Epithelial cell of proximal tubule (primary cell): ENCODE measurements at places on chromosomes 2 and 18. TPM values are rescaled to one million over a fixed set of nuclear protein-coding genes. Genes with fewer than 3 reads are reported as not detected.

GRCh38 chr2:184322615-184323014 is 275.7 kb upstream of the ZNF804A start:
- DNase-seq, result no peak

GRCh38 chr2:111238296-111238695 is 117.6 kb downstream of the BCL2L11 start:
- no peak for DNase-seq

The MEP1B gene
- total RNA-seq, result not detected in 2 replicates

DNA sequence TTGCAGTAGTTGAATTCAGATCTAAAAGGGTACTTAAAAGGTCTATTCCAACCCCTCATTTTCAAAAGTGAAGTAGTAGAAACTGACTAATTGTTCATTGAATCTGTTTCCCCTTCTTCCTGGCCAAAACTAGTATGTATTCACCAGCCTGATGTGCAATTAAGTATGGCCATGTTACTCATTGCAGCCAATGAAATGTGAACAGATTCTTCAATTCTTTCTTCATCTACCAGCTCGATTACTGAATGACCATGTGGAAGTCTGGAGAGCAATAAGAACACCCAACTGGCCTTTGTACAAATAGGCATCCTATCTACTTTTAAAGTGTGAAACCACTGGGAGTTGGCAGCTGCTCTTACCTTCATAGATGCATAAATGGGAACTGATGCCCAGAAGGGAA is 449.0 kb upstream of the ID2 start:
- no peak for DNase-seq

- DNase-seq, result no peak
Observed at GRCh38 chr2:41647468-41648050, 400.3 kb upstream of the PKDCC start.

DNA sequence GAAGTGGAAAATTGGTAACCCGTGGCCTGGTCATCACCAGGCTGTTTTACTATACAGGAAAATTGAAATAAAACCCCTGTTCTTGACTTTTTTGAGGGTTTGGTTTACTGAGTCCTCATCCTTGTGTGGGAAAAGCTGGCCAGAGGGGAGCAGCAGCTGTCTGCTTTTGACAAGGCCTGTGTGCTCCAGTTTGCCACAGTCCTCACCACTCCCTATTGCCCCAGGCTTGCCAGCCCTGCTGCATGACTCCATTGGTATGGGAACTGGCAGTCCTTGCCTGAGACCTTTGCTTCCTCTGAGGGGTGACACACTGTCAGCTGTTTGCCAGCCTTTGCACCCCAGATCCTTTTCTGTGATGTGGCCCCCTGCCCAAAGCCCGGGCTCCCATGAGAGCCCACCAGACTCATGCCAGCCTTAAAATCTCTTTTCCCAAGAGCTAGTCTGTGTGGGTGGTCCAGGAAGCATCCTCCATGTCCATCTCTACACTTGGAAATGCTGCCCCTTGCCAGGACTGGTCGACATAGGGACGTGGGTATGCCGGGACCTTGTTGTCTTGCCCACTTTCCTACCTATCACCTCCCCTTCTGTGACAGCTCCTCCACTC is 39.0 kb downstream of the GLI2 start:
- DNase-seq, result no peak

DNA sequence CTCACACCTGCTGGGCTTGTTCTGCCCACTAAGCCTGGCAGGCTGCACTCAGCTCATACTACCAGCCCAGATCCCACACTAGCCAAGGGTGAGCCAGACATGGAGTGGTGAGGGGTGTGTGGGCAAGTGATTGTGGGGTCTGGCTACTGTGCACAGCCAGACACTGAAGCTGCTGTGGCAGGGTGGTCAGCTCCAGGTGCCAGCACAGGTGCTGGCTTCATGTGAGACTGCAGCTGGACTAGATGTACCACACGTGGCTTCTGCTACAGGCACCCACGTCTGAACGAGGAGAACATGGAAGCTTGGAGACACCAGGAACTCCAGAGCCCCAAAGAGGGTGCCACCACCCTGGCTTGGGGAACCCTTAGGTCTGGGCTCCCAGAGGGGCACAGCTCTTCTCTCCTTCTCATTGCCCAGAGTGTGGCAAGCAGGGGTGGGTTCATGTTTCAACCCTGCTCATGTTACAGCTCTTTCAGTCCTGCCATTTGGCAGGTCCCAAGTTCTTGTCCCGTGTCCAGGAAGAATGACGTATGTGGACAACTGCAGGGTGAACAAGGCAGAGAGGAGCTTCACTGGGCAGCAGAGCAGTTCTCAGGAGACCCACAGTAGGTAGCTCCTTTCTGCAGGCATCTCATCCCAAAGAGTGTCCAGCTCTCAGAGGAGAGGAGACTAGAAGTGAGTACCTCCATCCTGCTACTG is 1624.2 kb upstream of the TMEFF2 start:
- DNase-seq, result no peak

The RGPD5 gene
- 7.6 and 7.7 TPM in 2 replicates for total RNA-seq

The SCN3A gene
- 0.52 and 0.94 TPM in 2 replicates for total RNA-seq

- DNase-seq, result no peak
Observed at GRCh38 chr2:105744909-105745853, at the start of gene NCK2. TSS of gene NCK2 (plus strand) at chr2:105744912. CDS start at chr2:105855064, 110,152 bp downstream.

GRCh38 chr2:506451-506850 is 170.8 kb downstream of the TMEM18 start:
- DNase-seq, result no peak

- peak; percentile 22 for DNase-seq
Observed at GRCh38 chr2:127525691-127526131, 578 bp downstream of the IWS1 start.

DNA sequence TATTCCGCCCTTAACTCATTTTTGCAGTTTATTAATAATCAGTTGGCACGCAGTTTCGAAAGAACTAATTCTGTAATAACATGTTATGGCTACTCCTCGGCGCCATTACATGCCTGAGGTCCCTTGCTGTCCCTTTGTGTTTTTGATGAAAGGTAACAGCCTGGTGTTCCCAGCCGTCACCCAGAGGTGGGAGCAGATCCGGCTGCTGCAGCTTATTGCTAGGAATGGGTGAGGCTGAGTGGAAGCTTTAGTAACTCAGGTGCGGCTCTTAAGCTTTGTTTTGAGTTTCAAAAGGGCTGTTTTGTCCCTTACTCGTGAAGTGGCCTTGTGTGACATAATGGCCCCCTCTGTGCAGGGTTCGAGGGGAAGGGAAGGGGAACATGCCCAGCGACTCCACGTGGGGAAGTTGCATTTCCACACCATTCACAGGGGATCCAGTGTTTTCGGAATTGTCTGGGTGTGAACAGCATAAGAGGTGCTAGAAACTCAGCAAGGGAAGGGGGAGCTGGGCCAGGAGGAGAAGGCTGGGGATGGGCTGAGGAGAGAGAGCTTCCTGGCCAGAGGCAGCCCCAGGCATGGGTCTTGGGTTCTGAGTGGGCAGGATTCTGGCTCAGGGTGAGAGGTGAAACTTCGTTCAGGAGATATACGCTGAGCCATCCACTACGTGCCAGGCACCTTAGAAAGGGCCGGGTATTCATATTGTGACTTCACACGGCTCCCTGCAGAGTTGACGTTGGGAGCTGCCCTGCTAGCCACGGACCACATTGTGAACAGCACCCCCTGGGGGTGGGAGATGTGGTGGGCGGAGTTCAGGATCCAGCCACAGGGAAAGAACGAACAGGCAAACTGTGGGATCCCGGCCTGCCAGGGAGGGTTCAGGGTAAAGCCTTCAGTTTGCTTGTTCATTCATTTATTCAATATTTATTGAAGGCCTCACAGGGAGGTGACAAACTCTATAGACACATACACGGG is 84.4 kb downstream of the TGOLN2 start:
- DNase-seq, result no peak

DNA sequence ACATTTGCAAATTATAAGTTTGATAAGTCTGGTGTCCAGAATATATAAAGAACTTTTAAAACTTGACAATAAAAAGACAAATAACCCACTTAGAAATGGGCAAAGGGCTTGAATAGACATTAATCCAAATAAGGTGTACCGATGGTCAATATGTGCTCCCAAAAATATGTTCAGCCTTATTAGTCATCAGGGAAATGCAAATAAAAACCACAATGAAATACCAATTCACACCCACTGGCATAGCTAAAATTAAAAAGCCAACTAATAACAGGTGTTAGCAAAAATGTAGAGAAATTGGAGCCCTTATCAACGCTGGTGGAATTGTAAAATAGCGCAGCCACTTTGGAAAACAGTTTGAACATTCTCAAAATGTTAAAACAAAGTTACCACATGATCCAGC is 79.0 kb upstream of the SCG2 start:
- no peak for DNase-seq

GRCh38 chr2:165224941-165225340 is 14.3 kb upstream of the SCN2A start:
- no peak for DNase-seq

- peak; percentile 98 for DNase-seq
Observed at GRCh38 chr18:77127769-77128671, 4.6 kb downstream of the MBP start.

The TRIM54 gene
- total RNA-seq, result 1.5 TPM in 1 of 2 replicates, not detected in the other

The PDE11A gene
- total RNA-seq, result 0.87 and 1.2 TPM in 2 replicates

GRCh38 chr2:77284353-77284752 is 237.8 kb downstream of the LRRTM4 start:
- no peak for DNase-seq

- no peak for DNase-seq
Observed at GRCh38 chr2:20567159-20567925, 83.6 kb downstream of the HS1BP3 start.

The RPRM gene
- not detected in 2 replicates for total RNA-seq

The PIK3C3 gene
- total RNA-seq, result 28.4 and 62.2 TPM in 2 replicates

The C1D gene
- total RNA-seq, result 29.8 and 34.5 TPM in 2 replicates

The NRP2 gene
- 30.4 and 36.5 TPM in 2 replicates for total RNA-seq

GRCh38 chr2:33530690-33531548 is 54.5 kb downstream of the RASGRP3 start:
- DNase-seq, result no peak

The CYS1 gene
- 5.9 and 20.8 TPM in 2 replicates for total RNA-seq

- peak; percentile 50 for DNase-seq
Observed at GRCh38 chr2:160582490-160583145, 89.0 kb upstream of the RBMS1 start.

The SFT2D3 gene
- total RNA-seq, result 5.7 and 6.7 TPM in 2 replicates

GRCh38 chr2:16032282-16033031 is 92.1 kb downstream of the MYCN start:
- no peak for DNase-seq

DNA sequence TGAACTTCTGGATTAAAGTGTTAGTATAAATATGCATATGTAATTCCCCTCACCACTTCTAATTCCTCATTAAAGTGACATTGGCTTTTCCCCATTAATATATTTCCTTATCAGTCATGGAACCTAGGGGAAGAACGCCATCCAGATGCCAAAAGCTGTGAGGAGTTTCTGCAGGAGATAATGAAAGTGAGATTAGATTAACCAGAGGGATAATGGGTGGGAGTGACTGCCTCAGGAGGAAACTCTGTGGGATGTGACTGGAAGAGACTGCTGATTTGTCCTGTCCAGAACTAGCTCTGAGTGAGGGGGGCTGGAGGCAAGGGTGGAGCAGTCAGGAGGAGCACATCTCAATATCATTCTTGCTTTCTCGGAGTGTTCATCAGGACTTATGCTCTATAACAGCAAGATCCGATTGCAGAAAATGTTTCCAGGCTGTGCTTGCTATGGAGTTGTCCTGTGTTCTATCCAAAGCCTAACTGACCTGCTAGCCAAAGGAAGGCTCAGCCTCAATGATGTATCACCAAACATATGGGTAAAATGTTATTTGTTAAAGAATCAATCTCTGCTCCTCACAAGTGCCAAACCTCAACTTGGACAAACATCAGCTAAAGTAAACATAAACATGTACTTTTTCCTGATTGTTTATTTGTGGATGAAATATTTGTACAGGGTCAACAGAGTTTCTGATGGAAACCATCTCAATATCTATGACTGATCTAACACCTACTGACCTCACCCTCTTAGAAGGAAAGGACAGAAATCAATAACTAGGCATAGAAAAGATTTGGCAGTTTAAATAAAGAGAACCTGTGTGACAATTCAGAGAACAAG is 118.5 kb downstream of the ASXL3 start:
- no peak for DNase-seq

The ST3GAL5 gene
- 3.8 and 8.7 TPM in 2 replicates for total RNA-seq

GRCh38 chr18:79470547-79470946 is 74.8 kb downstream of the NFATC1 start:
- DNase-seq, result no peak

DNA sequence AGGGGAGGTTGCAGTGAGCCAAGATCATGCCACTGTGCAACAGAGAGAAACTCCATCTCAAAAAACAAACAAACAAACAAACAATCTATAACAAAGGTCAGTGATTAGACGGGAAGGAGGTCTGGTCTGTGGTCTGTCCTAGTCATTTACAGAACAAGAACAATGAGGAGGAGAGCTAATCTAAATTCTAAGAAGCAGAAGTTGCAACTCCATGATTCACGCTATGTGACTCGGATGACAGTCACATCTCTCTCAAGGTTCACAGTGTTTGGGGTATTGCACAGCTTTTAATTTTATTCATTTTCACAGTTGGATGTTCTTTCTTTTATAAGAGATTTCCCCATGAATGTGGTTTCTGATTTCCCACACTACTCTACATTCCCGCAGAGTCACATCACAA is 218.7 kb upstream of the PIEZO2 start:
- no peak for DNase-seq

GRCh38 chr2:153145470-153145978 is 333.0 kb downstream of the RPRM start:
- no peak for DNase-seq

DNA sequence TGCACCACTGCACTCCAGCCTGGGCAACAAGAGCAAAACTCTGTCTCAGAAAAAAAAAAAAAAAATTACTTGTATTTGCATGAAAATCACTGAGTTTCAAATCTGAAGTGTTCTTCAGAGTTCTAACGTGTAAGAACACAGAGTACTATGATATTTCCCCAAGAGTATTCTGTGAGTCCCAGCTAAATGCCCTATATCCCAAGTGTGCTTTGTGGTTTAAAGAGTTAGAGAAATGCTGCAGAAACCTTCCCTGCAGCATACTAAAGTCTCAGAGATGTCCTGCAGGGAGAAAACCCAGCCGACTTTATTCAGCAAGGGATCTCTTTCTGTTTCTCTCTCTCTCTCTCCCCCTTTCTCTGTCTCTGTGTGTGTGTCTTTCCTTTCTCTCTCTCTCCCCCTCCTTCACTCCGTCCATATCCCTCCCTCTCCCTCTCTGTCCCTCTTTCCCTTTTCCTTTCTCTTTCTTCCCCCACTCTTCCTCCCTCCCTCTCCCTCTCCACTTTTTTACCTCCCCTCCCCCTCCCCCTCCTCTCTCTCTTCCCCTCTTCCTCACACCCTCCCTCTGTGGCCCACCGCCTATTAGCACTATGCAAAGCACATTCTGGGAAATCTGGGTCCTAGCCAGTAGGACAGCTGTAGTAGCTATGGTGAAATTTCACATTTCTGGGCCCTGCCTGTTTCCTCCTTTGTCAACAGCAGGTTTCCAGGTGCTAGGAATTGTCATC is 54.2 kb downstream of the ACTR2 start:
- no peak for DNase-seq

DNA sequence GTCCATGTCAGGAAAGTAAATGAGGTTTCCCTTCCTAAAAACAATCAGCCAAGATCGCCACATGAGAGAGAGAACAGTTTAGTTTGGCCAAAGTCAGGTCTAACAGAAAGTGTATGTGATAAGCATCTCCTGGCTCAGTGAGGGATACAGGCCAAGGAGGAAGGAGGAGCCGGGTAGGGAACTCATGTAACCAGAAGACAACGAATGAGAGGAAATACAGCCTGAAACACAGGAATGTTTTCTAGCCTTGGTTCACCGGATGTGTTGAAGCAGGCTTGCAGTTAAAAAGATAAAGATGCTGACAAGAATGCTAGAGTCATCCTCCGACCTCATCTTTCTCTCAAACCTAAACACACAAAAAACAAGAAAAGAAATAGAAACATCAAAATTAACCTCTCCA is 283.9 kb upstream of the SIX2 start:
- no peak for DNase-seq

GRCh38 chr2:233262562-233262961 is 11.1 kb downstream of the ATG16L1 start:
- DNase-seq, result no peak

The CD8A gene
- not detected in 2 replicates for total RNA-seq
